ENCODE measurements at places on chromosomes 7 and 10.

DNA sequence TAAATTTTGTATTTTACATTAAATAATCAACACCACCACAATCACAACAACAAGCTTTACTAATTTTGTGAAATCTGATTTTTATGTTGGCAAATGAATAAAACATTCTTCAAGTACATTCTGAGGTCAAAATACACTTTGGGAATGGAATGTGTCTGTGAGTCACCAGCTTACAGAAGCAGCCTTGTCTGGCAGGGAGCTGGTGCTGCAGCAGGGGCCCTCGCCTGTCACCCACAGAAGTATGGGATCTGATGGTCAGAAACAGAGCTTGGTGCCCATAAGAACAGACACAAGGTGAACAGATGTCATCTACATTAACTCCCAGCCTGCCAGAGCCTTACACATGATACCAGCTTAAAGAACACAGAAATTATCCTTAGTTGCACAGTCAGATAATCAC, 496.9 kb downstream of the CCSER2 start:
- H3K4me1 ChIP-seq, result no peaks in the 10 kb centered on the region
- H3K36me3 ChIP-seq, result no peaks in the 10 kb centered on the region
- H3K27me3 ChIP-seq, result no peaks in the 10 kb centered on the region
- H3K27ac ChIP-seq, result no peak overlapping the region
- DNase-seq, result no peak

GRCh38 chr7:22849172-22849571, 26.5 kb upstream of the TOMM7 start:
- no peaks in the 10 kb centered on the region for H3K36me3 ChIP-seq
- peaks cover 6% of the 10 kb centered on the region for H3K4me1 ChIP-seq
- no peaks in the 10 kb centered on the region for H3K27me3 ChIP-seq
- no peak overlapping the region for H3K4me3 ChIP-seq
- DNase-seq, result no peak

DNA sequence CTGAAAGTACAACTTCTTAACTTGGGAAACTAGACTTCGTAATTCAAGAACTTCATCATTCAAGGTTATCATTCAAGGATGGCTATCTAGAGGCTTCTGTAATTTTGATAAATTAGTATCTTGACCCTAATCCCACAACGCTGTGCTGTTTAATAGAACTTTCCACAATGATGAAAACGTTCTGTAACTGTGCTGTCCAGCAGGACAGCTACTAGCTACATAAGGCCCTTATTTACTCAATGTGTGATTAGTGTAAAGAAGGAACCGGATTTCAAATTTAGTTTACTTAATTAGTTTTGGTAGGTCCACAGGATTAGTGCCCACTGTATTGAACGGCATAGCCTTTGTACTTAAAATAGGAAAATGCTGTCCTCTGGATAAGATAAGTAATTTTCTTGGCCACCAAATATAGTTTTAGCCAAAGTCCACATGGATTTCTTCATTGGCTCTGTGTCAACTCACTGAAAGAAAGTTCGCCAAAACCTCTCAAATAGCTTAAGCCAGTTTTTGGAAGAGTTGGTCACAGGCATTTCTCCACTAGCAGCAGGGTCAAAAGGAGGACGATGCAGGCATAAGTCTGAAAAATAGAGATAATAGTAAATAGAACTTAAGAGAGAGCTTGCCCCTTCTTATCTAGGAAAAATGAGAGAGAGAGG, 17.3 kb downstream of the DGKI start:
- no peak overlapping the region for H3K4me3 ChIP-seq
- no peak overlapping the region for H3K27ac ChIP-seq
- no peaks in the 10 kb centered on the region for H3K4me1 ChIP-seq
- H3K36me3 ChIP-seq, result no peaks in the 10 kb centered on the region

GRCh38 chr10:133455611-133456031, 1.9 kb downstream of the SCART1 start:
- peak; percentile 27 for DNase-seq
- H3K4me1 ChIP-seq, result no peaks in the 10 kb centered on the region
- no peaks in the 10 kb centered on the region for H3K27me3 ChIP-seq
- no peak overlapping the region for H3K4me3 ChIP-seq
- no peak overlapping the region for H3K27ac ChIP-seq

Measured in CD4-positive, alpha-beta memory T cell (primary cell).